ENCODE measurements at places on chromosomes 5 and 9.
A peak's percentile ranks its signal among the peaks of the same experiment; 100 is the strongest.

DNA sequence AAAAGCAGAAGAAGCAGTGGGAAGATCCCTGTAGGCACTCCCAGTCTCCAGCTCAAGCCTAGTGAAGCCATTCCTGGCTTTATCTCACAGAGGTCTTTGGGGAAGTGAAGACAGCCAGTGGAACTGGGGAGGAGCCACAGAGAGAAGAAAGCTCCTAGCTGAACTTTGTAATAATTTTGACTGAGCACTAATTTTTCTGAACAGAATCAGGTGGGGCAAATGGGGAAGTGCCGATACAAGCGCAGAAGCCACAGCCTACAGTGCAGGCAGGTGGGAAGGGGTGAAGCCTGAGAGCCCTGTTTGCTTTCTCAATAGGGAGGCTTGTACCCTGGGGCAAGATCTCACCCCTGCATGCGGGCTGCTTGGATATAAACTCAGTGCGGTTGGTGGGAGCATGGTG, 48.4 kb upstream of the SNAPC3 start:
- no peak for DNase-seq

- peak; percentile 56 for DNase-seq
Measured at GRCh38 chr9:135905380-135906258, 1.7 kb downstream of the CAMSAP1 start.

- no peak for DNase-seq
Measured at GRCh38 chr9:92642564-92642963, 27.4 kb downstream of the IPPK start.

- DNase-seq = no peak
Measured at GRCh38 chr5:58116346-58116745, 343.5 kb downstream of the PLK2 start.

GRCh38 chr5:20570486-20570885, 582.5 kb upstream of the CDH18 start:
- DNase-seq = no peak

DNA sequence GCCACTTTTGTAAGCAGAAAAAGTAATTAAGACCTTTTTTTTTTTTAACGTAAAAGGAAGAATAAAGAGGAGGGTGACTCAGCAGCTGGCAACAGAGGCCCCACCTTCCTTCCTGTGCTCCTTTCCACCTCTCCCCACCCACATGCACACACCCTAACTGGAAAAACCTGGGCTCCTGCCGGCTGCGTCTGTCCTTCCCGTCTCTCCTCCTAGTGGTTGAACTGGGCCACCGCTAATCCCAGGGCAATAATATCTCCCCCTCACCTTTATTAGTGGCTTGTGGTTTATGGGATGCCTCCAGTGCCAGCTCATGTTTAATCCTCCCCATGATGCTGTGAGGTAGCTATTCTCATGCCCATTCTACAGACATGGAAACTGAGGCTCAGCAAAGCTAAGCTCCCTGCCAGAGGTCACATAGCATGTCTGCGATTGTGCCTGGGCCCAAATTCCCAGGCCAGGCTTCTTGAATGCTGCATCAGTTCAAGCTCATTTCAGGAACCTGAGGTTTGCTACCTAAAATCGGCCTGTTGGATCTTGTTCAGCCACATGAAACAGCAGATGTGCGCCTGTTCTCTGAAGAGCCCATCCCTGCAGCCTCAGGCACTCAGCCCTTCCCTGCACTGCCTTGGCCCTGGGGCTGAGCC, 60.9 kb upstream of the IL17B start:
- DNase-seq = no peak

- no peak for DNase-seq
Measured at GRCh38 chr9:105950448-105950847, 256.1 kb downstream of the TMEM38B start.

DNA sequence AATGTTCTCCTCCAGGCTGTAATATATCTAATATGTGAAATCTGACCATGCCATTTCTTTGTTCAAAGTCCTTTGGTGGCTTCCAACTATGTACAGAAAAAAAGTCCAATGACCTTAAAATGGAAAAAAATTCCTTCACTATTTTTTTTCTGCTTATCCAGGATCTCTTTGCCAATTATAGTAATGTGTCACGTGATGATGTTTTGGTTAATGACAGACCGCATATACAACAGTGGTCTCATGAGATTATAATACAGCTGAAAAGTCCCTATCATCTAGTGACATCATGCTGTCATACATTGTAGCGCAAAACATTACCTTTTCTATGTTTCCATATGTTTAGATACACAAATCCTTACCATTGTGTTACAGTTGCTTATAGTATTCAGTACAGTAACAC, 477.6 kb downstream of the TMEM232 start:
- no peak for DNase-seq

GRCh38 chr5:54651482-54652076, 134.0 kb downstream of the SNX18 start:
- peak; percentile 25 for DNase-seq

DNA sequence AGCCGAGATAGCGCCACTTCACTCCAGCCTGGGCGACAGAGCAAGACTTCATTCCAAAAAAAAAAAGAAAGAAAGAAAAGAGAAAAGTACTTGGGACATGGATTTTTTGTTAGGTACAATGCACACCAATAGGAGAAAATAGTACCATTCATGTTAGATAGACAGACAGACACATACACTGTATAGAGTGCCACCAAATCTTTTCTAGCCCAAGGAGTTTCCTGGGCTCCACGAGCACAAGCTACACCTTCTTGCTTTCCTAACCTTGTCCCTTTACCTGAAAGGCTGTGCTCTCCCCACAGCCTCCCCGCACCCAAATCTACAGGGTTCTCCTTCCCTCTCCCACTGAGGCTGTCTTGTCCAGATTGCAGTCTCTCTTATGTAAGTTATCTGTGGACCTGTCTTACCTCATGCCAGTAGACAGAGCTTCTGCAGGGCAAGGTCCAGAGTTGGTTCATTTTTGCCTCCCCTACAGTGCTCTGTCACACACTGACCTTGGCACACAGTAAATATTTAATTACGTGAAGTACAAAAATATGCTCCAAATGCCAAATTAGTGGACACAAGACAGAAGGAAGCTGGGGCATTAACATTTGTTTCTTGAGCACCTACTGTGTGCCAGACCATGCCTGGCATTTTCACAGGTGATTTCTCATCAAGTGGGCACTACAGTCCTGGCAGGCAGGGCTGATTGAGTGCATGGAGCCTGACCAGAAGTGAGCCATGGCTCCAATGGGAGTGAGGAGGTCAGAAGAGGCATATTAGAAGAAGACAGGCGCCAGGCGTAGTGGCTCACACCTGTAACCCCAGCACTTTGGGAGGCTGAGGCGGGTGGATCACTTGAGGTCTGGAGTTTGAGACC, 5.9 kb downstream of the ALAD start:
- DNase-seq = no peak

DNA sequence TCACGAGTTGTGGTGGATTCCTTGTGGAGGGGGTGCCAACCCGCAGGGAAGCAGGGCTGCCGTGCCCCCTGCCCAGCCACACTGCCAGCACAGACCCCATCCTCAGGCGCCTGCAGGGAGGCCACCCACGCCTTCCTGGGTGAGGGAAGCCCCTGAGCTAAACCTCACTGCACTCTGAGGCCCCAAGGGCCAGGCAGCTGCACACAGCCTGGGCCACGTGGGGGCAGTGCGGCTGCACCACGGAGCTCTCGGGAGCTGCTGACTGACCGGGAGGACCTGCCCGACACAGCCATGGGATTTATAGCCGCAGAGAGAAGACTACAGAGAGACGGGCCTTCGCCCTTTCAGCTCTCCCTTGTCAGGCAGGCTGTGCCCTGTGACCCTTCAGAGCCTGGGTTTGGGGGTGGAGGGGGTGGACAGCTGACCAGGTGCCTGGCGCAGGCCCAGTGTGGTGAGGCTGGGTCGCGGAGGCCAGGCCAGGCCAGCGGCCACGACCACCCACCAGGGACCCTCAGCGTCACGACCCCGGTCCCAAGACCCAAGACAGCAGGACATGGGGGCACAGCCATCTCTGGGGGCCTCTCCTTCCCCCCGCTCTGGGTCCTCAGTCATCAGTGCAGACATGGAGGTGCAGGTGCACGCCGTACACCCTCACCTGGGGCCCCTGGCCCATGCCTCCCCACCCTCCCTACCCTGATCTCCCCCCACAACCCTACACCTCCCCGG, 4.3 kb upstream of the AHRR start:
- DNase-seq = peak; percentile 13

- no peak for DNase-seq
Measured at GRCh38 chr5:78592735-78593386, 55.7 kb downstream of the LHFPL2 start.

DNA sequence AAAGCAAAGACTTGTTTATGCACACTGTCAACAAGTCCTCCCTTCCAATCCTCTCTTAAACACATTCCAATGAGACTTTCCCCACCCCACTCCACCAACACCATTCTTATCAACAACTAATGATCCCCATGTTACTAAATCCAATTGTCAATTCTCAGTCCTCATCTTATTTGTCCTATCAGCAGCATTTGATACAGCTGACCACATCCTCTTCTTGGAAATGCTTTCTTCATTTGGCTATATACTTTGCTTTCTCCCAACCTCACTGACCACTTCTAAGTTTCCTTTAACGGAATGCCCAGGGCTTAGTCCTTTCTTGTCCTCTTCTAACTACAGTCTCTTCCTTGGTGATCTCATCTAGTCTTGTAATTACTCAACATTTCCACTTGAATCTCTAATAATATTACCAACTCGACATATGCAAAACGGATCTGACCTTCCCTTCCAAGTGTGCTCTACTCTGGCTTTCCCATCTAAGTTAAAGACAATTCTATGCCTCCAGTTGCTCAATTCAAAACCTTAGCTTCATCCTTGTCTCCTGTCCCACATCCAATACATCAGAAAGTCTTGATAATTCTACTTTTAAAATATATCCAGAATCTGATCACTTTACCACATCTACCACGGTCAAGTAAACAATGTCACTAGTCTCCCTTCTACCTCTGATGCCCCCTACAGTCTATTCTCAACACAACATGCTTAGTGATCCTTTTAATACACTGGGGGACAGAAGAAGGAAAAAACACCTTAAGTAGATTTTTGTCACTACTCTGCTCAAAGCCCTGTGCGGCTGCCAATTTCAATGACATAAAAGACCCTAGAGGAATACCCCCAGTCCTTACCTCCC, 25.5 kb downstream of the AGTPBP1 start:
- peak; percentile 41 for DNase-seq

GRCh38 chr9:2923766-2924379, 80.0 kb upstream of the PUM3 start:
- no peak for DNase-seq

- no peak for DNase-seq
Measured at GRCh38 chr9:109974918-109975276, 194.9 kb downstream of the PALM2AKAP2 start.

GRCh38 chr5:75338408-75338807, 1.4 kb downstream of the HMGCR start:
- DNase-seq = no peak

GRCh38 chr5:72170101-72170500, 62.8 kb downstream of the MAP1B start:
- DNase-seq = no peak

DNA sequence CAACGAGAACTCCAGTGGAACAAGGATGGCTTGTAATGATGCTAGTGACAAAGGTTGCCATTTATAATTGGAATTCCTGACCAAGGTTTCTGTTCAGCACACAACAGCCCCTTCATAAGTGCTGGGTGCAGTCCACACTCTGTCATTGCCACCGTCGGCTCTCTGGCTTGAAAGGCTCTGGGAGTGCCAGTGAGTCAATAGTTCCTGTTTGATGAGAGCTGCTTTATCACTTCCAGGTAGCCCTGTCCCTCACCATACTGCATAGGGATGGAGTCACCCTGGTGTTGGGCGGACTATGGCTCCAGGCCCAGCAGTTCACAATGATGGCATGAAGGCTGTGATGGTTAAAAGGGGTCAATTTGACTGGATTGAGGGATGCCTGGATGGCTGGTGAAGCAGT, 34.6 kb upstream of the SEMA4D start:
- peak; percentile 70 for DNase-seq

GRCh38 chr9:95103281-95103771, 214.2 kb downstream of the FANCC start:
- no peak for DNase-seq

DNA sequence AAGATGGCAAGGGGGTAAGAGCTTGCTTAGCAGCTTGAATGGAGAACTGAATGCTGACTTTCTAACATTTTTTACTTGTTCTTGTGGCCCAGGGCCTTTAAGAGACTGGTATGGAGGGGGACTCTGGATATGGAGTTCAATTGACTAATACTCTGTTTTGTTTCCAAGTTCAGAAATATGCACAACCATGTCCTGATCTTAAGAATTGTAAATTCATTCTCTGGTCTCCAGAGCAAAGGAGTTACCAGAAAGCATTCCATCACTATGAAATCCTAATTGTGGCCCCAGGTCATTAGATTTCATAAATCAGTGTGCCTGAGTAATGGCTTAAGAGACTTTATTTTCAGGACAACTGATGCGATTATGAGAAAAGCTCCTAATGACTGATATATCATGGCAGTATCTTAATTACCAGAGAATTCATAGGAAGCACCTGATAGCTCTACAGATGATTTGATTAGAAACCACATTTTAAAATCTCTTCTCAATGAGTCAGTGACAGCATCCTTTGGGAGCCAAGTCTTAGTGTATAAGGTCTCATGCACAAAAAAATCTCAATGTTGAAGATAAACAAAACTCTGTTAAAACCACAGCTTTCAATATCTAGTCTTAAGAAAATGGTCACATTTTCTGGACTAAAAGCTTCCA, 613.6 kb upstream of the KLF4 start:
- DNase-seq = no peak

GRCh38 chr5:168088410-168089173, 202.9 kb upstream of the WWC1 start:
- DNase-seq = no peak

- no peak for DNase-seq
Measured at GRCh38 chr9:126756876-126757415, 47.9 kb upstream of the ZBTB43 start.

GRCh38 chr5:88941581-88941980, 58.6 kb upstream of the MEF2C start:
- DNase-seq = peak; percentile 20

DNA sequence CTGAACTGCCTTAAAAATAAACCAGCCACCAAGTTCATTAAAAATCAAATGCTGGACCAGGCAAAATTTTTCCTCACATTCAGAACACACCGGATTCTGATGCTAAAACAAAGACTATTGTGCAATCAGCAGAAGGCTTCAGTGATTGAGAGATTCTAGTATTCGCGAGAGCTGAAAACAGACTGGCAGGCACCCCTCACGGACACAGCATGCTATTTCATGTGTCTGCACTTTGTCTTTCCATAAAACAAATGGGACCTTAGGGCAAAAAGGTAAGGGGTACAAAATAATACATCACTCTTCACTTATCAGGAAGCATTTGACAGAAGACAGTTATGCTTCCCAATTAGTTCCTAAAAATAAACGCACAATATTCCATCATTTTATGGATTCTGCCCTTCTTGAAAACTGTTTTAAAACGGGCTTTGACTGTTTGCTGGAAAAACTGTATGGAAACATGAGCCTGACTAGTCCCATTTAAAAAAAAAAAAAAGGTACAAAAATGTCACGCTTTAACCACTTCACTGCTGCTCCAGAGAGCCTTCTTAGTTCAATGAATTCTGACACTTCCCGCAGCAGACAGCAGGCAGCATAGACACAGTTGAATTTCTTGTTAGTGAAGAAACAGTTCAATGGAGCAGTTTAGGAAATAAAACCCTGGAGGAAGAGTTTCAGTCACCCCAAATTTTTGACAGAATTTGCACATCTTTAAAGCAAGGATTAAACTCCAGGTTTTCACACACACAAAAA, 99.2 kb downstream of the MED27 start:
- DNase-seq = peak; percentile 88

All from pons (tissue), 1 donor.